Activated naive CD4-positive, alpha-beta T cell treated with anti-CD3 and anti-CD28 coated beads, Interleukin-2, amount 50 U/mL, for 72 hours (primary cell): ENCODE measurements at places on chromosomes 2 and 18. TPM values are rescaled to one million over a fixed set of nuclear protein-coding genes. Genes with fewer than 3 reads are reported as not detected.
A peak's percentile ranks its signal among the peaks of the same experiment; 100 is the strongest.

DNA sequence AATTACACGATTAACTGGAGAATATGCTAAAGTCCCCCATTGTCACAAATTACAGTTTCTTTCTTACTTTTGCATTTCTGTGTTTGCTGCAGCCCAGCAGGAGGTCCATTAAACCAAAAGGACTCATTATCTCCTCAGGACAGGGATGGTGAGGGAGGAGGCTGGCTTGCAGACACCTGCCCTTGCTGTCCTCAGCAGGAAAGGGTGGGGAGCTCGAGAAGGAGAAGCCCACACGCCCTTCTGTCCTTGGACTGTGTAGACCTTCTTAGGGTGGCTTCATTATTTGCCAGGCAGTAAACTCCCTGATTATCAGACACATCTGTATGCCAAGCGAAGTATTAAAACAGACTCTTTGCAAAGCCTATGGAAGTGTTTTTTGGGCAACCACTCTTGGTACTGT, 196.0 kb downstream of the LDLRAD4 start:
- no peak for DNase-seq

GRCh38 chr2:217625557-217626169, 377.1 kb downstream of the TNS1 start:
- DNase-seq: no peak

GRCh38 chr2:100603414-100603813, 40.6 kb downstream of the PDCL3 start:
- DNase-seq: no peak

Gene LRATD1
- not detected for total RNA-seq

DNA sequence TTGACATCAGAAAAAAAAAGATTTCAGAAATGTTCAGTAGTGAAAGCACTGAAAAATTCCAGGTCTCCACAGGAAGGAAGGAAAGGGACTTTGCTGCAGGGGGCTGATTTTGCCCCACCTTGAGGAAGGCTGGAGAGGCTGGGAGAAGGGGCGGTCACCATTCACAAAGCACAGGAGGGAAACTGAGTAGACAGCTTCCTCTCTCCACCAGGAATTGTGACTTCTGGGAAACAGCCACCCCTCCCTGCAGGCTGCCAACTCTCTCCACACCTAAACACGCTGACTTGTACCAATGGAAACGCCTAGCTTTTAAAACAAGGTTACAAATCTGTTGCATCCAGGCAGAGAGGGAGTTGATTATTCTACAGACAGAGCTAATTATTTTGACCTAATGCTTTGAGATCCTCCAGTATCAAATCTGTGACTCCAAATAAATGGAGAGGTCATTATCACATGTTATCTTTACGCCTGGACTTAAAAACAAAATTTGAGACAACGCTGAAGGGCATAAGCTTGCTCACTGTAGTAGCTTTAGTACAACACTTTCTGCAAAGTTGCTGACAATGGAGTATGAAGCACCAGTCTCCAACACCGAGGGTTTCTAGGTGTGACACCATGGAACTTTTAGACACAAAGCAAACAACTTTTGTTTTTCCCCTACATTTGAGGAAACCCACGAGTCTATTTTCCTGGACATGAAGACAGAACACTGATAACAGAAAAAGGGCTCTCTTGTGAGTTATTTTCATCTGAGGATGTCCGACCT, 42.7 kb downstream of the EPHA4 start:
- DNase-seq: no peak

- peak; percentile 12 for DNase-seq
Observed at GRCh38 chr2:181790716-181791649, 100.5 kb upstream of the ITPRID2 start.

Gene GCA
- total RNA-seq: 44.9 TPM

Gene UGT1A1
- not detected for total RNA-seq

GRCh38 chr18:67117804-67118203, 398.7 kb downstream of the DSEL start:
- no peak for DNase-seq

DNA sequence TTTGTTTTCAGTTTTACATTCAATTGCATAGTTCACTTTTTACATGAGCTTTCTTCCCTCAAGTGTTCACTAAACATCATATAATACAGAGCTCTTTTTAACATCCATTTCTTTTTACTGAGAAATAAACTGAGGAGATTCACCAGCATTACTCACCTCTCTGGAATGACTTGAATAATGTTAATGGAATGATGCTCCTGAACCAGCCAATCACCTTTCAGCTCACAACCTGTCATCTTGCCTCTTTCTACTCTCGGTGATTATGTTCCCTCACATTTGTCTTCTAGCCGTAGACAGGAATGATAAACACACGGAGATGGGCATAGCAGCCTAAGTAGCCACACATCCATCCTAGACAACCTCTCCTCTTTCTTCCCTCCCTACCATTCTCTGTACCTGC, 301.7 kb downstream of the PAX3 start:
- no peak for DNase-seq

GRCh38 chr18:46859855-46860254, 57.5 kb downstream of the PIAS2 start:
- DNase-seq: no peak

- no peak for DNase-seq
Observed at GRCh38 chr2:154457286-154457685, 241.2 kb upstream of the KCNJ3 start.

DNA sequence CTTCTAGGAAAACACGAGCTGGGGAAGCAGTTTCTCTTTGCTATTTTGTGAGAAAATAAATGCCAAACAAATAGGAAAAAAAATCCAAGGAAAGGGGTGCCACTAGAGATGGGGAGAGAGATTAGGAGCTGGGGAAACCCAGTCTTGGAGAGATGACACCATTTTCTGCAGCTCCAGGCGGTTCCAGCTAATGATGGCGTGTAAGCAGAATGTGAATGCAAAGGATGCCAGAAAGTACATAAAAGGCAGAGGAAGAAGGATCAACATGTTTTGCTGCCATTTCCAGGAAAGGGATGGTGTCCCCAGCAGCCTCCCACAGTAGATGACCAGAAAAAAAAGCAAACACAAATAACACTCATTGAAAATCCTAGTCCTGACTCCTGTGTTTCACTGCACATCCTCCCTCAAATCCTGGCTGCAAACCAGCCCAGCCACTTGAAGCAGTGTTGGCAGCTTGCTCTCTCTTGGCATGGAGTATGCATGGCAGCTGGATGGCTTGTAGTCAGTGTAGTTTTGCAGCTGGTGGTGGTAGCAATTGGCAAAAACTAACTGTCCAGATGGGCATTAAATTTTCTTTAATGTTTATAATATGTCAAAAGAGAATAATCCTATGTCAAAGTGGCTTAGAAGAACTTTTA, 93.6 kb downstream of the FTCDNL1 start:
- DNase-seq: no peak

Gene MAL
- 26.3 TPM for total RNA-seq

DNA sequence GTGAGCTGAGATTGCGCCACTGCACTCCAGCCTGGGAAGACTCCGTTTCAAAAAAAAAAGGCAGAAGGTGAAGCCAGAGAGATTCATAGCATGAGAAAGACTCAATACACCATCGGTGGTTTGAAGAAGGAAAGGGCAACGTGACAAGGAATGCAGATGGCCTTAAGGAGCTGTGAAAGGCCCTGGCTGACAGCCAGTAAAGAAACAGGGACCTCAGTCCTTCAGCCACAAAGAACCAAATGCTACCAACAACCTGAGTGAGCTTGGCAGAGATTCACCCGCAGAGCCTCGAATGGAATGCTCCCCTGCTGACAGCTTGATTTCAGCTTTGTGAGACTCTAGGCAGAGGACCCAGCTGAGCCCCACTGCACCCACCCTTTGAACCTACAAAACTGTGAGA, 154.9 kb upstream of the NDUFV2 start:
- DNase-seq: no peak

DNA sequence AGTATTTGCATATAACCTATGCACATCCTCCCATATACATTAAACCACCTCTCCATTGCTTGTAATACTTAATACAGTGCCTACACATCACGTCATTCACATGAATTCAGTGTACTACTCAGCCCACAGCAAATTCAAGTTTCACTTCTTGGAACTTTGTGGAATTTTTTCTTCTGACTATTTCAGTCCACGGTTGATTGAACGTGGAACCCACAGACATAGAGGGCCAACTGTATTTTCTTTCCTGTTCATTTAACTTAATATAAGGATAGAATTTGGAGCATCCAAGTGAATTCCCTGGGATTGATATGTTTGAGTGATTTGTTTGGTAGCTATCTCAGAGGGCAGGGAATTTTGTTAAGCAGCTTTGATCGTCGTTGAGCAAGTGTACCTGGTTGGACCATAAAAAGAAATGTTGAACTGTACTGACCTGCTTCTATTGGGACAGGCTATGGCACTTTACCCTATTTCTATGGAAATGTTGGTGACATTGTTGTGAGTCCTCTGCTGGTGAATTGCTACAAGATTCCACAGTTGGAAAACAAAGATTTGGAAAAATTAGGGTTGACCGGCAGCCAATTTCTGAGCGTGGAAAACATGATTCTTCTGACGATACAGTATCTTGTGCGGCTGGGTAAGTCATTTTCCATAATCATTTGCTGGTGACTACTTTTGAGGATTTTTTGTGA, 156.6 kb downstream of the ESCO1 start:
- DNase-seq: no peak

DNA sequence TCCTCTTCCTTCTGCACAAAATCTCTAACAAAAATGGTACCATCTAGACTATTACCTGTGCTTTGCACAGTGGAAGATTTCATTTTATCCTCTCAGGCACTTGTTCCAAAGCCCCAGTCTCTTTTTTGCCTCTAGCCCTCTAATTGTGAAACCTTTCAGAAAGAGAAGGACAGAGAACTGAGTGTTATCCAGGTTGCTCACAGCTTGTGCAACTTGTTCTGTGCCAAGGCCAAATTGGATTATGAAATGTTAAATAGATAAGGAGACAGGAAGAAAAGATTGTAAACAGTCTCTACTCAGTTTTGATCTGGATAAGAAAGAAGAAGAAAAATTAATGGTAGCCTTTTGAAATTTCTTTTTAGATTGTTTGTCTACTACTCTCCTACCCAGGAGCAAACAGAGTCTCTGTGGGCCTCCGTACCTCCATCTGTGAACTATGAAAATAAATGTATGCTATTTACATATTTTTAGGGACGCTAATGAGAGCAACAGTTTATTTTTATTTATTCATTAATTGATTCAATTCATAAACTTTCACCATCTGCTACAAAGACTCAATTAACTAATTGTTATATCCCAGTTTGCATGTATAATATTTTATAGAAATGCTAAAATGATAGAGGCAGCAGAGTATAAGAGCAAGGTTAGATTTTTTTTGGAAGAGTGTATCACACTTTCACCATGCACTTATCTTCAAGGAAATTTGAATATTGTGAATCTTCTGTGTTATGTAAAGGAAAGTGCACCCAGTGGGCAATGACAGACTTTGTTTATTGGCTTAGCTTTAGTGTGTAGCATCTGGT, 339.0 kb upstream of the ETAA1 start:
- no peak for DNase-seq

GRCh38 chr18:70288171-70288850, 534 bp upstream of the SOCS6 start:
- no peak for DNase-seq

DNA sequence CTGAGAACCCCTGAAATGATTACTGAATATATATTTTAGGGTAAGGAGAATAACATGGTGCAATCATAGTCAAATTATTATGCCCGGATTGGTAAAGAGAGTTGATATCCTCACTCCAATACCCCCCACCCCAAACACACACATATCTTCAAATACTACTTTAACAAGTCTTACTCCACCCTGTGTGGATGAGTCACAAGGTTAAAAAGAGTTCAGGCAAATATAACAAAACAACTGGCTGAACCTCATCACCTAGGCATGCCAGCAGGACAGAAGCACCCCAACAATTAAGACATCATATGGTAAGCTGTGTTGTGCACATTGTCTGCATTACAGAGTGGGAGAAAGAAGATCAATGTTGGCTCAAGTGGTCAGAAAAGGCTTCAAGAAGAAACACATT, 857.4 kb downstream of the TDRD15 start:
- DNase-seq: no peak

Gene TEX51
- total RNA-seq: not detected

- no peak for DNase-seq
Observed at GRCh38 chr2:55231546-55232083, 478 bp downstream of the CLHC1 start.

GRCh38 chr18:35836932-35837331, 135.5 kb upstream of the RMP24 start:
- no peak for DNase-seq

Gene UGT1A5
- total RNA-seq: not detected

Gene PRSS56
- not detected for total RNA-seq

GRCh38 chr18:22858121-22858520, 75.0 kb upstream of the RBBP8 start:
- DNase-seq: no peak

- no peak for DNase-seq
Observed at GRCh38 chr18:48947560-48947959, 3.2 kb downstream of the SMAD7 start.

DNA sequence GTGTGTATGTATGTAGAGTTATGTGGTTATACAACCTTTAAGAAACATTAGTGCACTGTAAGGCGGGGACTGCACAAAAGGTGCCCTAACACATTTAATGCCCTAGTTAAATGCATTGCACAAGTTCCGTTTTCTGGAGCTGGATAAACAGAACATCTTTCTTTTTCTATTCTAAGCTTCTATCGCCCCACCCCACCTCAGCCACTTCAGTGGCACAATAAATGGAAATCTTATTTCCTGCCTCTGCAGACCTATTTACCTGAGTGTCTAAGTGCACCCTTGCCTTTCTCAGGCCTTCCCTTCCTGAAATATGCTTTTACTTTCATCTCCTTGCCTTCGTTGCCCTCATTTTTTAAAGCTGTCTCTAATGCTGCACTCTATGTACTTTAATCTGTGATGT, 123.5 kb downstream of the TANC1 start:
- DNase-seq: no peak

- no peak for DNase-seq
Observed at GRCh38 chr2:235449568-235449967, 44.3 kb upstream of the AGAP1 start.
